ENCODE measurements at places on chromosomes 1 and 21. TPM values are rescaled to one million over a fixed set of nuclear protein-coding genes. Genes with fewer than 3 reads are reported as not detected.

The EVA1C gene
- 55.7 TPM for total RNA-seq

The CNN3 gene
- total RNA-seq, result 51.4 TPM

The CCDC185 gene
- total RNA-seq, result not detected

The LAMC2 gene
- total RNA-seq, result 24.4 TPM

The EFNA4 gene
- total RNA-seq, result 12.2 TPM

All from A549 treated with Mapracorat at 1 μM for 4 hours (cell line).